Esophagus muscularis mucosa (tissue), 4 donors: ENCODE measurements at places on chromosomes 11 and 22.

DNA sequence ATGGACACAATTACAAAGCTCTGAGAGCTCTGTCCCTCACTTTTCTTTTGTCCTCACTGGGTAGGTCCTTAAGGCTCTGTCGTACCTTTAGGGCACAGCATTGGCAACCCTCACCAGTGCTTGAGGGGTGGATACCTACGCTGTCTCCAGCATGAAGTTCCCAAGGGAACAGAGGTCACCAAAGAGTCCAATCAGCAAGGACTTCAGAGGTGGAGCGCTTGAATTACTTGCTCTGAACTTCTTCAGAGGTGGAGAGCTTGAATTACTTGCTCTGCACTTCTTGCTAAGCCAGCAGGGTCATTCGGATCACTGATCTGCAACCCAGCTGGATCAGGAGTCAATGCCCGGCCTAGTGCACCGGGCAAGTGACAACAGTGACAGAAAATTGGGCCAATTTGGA is 35.1 kb downstream of the RRP7A start:
- H3K27ac ChIP-seq, result no peak overlapping the region
- H3K27me3 ChIP-seq, result no peaks in the 10 kb centered on the region
- no peaks in the 10 kb centered on the region for H3K4me1 ChIP-seq

DNA sequence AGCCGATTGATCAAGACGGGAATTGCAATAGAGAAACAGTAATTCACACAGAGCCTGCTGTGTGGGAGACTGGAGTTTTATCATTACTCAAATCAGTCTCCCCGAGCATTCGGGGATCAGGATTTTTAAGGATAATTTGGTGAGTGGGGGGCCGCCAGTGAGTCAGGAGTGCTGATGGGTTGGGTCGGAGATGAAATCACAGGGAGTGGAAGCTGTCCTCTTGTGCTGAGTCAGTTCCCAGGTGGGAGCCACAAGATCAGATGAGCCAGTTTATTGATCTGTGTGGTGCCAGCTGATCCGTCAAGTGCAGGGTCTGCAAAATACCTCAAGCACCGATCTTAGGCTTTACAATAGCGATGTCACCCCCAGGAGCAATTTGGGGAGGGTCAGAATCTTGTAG is 15.5 kb downstream of the MTFP1 start:
- H3K4me3 ChIP-seq, result no peak overlapping the region
- DNase-seq, result no peak
- H3K4me1 ChIP-seq, result no peaks in the 10 kb centered on the region
- H3K27ac ChIP-seq, result no peak overlapping the region
- H3K27me3 ChIP-seq, result no peaks in the 10 kb centered on the region
- no peaks in the 10 kb centered on the region for H3K36me3 ChIP-seq

DNA sequence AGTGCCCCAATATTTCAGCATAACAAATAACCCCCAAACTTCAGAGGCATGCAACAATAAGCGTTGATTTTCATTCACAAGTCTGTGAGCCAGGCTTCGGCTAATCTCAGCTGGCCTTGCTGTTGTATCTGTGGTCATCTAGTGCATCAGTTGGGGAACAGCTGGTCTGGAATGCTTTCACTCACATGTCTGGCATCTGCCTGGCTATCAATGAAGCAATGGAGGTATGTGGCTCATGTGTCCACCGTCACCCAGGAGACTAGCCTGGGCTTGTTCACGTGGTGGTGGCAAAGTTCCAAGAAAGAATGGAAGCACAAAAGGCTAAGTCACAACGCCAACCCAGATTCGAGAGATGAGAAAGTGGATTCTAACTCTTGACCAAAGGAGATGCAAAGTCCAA is 304.8 kb upstream of the ISX start:
- H3K27me3 ChIP-seq, result no peaks in the 10 kb centered on the region
- no peak overlapping the region for H3K4me3 ChIP-seq
- DNase-seq, result no peak
- no peak overlapping the region for H3K27ac ChIP-seq
- H3K4me1 ChIP-seq, result no peaks in the 10 kb centered on the region

DNA sequence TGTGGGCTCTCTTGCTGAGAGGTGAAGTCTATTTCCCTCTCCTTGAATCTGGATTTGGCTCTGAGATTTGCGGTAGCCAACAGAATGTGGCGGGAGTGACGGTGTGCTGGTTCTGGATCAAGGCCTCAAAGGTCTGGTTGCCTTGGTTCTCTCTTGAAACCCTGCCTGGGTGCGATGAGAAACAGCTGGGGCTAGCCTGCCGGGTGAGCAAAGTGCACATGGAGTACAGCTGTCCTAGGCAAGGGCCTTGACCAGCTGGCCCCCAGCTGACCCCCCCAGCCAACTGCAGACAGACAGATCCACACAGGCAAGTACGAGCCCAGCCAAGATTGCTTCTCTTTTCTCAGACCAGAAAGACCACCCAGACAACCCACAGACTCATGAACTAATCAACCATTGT is 10.8 kb downstream of the SUN2 start:
- peaks cover 100% of the 10 kb centered on the region for H3K36me3 ChIP-seq
- no peak overlapping the region for H3K4me3 ChIP-seq
- no peaks in the 10 kb centered on the region for H3K27me3 ChIP-seq
- no peak overlapping the region for H3K27ac ChIP-seq
- H3K4me1 ChIP-seq, result peaks cover 7% of the 10 kb centered on the region

DNA sequence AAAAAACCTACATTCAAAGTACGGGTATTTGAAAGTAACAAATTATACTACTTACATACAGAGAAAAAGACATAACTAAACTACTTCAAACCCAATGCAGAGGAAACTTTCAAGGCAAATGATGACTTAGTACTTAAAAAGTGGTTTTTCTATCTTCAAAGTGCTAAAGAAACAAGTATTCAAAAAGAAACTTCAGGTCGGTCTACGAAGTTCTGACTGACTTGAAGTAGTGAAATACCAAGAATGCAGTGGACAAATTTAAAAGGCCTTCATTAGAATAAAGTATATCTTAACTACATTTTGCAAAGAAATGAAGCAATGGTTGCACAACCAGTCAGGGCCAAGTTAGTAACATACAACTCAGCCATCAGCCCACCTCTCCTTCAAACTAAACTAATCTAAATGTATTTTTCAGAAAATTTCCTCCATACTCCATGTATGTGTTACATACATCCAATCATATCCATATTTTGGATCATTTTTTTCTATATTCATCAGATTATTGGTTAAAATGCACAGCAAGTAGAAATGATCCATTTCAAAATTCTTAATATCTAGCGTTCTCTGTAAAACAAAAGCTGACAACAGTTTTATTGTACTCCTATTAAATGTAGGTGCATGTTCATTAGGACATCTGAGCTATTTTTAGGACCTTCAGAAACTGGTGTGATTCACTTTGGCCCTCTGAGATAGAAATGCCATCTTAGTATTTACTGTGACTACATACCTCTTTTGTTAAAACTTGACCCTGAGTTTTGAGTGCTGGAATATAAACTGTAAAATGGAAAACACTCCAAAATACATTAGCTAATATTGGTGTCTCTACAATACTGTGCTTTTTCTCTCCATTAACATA is 49.9 kb downstream of the BIRC2 start:
- DNase-seq, result no peak
- H3K27ac ChIP-seq, result no peak overlapping the region
- no peaks in the 10 kb centered on the region for H3K4me1 ChIP-seq
- no peaks in the 10 kb centered on the region for H3K27me3 ChIP-seq
- no peak overlapping the region for H3K4me3 ChIP-seq

DNA sequence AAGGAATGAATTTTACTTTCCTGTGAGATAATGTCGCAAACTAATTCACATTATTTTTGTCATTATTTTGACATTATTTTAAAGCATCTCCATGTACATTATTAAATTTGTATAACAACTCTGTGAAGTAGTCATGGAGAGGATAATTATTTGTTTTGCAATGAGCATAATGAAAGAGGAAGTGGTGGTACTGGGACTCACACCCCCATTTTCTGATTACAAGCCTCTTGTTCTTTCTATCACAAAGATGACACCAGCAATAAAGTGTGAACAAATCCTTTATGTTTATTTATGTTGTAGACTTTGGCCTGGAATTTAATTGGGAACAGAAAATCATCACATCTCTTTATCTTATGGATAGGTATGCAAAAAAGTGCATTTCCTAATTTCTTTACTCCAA is 522.6 kb downstream of the TMEM135 start:
- H3K27ac ChIP-seq, result no peak overlapping the region
- H3K27me3 ChIP-seq, result no peaks in the 10 kb centered on the region
- H3K4me3 ChIP-seq, result no peak overlapping the region
- no peak for DNase-seq
- H3K36me3 ChIP-seq, result no peaks in the 10 kb centered on the region

GRCh38 chr11:86617502-86617901 is 54.9 kb downstream of the ME3 start:
- H3K36me3 ChIP-seq, result no peaks in the 10 kb centered on the region
- no peak overlapping the region for H3K27ac ChIP-seq
- H3K4me3 ChIP-seq, result no peak overlapping the region
- DNase-seq, result no peak
- peaks cover 33% of the 10 kb centered on the region for H3K4me1 ChIP-seq
- no peaks in the 10 kb centered on the region for H3K27me3 ChIP-seq

- H3K27ac ChIP-seq, result no peak overlapping the region
- H3K27me3 ChIP-seq, result no peaks in the 10 kb centered on the region
- H3K4me1 ChIP-seq, result peaks cover 69% of the 10 kb centered on the region
- no peak for DNase-seq
- H3K4me3 ChIP-seq, result no peak overlapping the region
These were observed 20.1 kb downstream of the PRDM11 start for GRCh38 chr11:45166604-45166897.

- peaks cover 18% of the 10 kb centered on the region for H3K36me3 ChIP-seq
- no peak overlapping the region for H3K4me3 ChIP-seq
These were observed 24.1 kb downstream of the DCPS start for GRCh38 chr11:126328001-126328390.

DNA sequence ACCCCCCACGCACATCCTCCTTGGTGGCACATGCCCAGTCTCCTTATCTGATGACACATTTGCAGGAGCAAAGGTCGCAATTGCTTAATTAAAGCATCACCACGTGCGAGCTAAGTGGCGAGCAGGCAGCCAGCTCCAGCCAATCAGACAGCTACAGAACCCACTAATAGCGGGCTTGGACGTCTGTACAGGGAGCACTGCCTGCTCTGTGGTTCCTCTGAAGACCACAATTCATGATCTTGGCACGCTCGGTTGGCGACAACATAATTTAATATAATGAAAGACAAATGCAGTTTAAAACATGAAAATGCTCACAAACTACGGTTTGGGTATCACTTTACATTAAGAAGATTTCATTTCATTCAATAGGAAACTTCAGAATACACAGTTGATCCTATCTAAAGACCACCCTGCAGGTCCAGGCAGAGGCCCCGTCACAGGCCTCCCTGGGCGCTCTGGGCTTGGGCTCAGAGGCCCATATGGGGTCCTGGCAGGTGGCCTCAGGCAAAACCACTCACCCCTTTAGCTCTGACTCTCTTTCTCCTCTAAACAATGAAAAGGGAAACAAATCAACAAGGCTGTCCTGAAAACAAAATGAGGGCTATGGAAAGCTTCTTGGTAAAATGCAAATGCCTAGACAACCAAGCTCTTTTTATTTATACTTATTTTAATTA is 10.4 kb downstream of the PACSIN2 start:
- H3K4me3 ChIP-seq, result no peak overlapping the region
- H3K36me3 ChIP-seq, result no peaks in the 10 kb centered on the region
- no peak overlapping the region for H3K27ac ChIP-seq
- H3K4me1 ChIP-seq, result peaks cover 100% of the 10 kb centered on the region
- no peak for DNase-seq

- H3K27ac ChIP-seq, result no peak overlapping the region
- H3K4me1 ChIP-seq, result no peaks in the 10 kb centered on the region
- H3K27me3 ChIP-seq, result no peaks in the 10 kb centered on the region
These were observed 661.3 kb upstream of the CHORDC1 start for GRCh38 chr11:90884181-90884580.

DNA sequence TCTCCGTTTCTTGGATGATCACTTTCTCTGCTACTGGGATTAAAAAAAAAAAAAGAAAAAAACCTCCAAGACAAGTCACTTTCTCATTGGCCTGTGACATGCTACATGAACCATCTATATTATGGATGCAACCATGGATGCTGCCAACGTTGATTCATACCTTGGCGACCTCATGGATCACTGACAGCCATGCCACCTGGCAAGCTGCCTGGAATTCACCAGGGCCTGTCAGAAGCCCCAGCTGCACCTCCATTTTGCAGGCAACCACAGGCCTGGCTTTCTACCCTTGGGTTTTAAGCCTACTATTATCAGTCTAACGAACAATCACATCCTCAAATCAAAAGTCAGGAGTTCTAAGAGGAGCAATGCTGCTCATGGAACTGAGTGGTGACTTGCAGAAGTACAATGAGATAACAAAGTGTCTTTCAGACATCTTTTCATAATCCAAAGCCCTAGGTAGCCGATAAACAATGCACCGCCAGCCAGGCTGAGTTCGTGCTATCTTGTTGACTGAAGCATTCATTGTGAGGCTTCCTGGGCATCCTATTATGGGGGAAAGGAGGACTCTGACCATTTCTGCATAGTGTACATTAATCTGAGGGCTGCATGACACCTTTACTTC is 48.0 kb upstream of the CADM1 start:
- H3K27me3 ChIP-seq, result no peaks in the 10 kb centered on the region
- H3K27ac ChIP-seq, result no peak overlapping the region
- no peaks in the 10 kb centered on the region for H3K36me3 ChIP-seq
- no peaks in the 10 kb centered on the region for H3K4me1 ChIP-seq

DNA sequence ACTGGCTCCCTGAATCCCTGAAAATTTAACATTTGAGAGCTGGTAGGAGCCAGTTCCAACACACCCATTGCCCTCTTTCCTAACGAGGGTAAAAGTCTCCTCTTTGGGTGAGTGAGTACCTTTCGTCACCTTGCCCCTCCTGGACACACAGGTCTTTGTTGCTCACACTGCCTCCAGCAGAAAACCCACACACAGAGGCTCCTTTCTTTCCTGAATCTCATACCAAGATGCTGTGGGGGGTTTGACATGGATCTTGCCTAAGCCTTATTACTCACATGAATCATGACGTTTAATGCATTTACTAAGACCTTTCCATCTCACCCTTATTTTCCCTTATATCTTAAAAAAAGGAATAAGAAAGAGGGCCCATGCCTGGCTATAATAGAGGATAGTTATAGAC is 53.0 kb downstream of the PARVA start:
- H3K4me3 ChIP-seq, result peak overlapping the region; percentile 4
- peaks cover 99% of the 10 kb centered on the region for H3K4me1 ChIP-seq
- DNase-seq, result peak; percentile 75
- H3K36me3 ChIP-seq, result no peaks in the 10 kb centered on the region
- no peaks in the 10 kb centered on the region for H3K27me3 ChIP-seq

GRCh38 chr22:24144056-24144777 is 37.1 kb upstream of the SUSD2 start:
- peak overlapping the region; percentile 68 for H3K27ac ChIP-seq
- H3K27me3 ChIP-seq, result no peaks in the 10 kb centered on the region
- no peak for DNase-seq
- no peak overlapping the region for H3K4me3 ChIP-seq
- peaks cover 99% of the 10 kb centered on the region for H3K4me1 ChIP-seq

DNA sequence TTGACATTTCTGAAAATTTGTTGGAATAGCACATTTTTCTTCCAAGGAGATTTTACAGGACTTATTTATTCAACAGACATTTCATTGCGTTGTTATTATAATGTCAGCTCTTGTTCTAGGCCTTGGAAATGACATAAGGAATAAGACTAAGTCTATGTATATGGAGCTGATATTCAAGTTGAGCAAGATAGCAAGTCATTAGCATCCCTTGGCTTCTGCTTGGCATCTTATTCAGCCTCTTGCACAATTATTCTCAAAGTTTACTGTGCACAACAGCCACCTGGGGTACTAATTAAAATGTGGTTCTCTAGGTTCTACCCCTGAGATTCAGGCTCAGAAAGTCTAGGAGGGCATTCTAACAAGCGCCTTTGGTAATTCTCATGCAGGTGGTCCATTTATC is 304.8 kb upstream of the DDI1 start:
- no peaks in the 10 kb centered on the region for H3K27me3 ChIP-seq
- H3K27ac ChIP-seq, result no peak overlapping the region
- H3K4me1 ChIP-seq, result peaks cover 14% of the 10 kb centered on the region
- H3K4me3 ChIP-seq, result no peak overlapping the region
